ENCODE measurements at places on chromosomes 2 and 18. TPM values are rescaled to one million over a fixed set of nuclear protein-coding genes. Genes with fewer than 3 reads are reported as not detected.

DNA sequence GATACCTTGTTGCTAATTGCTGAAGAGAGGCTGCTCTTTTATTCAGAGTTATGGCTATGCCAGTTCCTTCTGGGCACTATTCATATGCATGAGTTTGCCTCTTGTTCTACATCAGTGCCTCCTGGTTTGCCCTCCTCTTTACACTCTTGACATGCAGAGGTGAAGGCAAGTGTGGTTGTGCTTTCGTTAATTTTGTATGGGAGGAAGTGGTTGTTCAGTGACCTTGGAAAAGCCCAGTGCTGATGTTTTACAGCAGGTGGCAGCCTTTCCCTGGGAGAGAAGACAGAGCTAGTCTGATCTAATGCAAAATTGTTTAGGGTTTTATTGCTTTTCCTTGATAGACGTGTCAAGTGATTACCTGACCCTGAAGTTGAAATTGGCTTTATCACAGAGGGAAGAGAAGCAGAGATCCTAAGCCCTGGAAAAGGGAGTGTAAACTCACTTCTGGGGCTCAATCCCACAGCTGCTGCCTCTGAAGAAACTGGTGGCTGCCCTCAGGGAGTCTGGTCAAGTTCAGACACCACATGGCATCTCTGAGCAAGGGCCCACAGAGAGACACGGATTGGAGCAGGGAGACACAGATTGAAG, 30.5 kb upstream of the VPS54 start:
- DNase-seq = no peak

GRCh38 chr2:215850380-215850779, 163.0 kb downstream of the MREG start:
- DNase-seq = no peak

DNA sequence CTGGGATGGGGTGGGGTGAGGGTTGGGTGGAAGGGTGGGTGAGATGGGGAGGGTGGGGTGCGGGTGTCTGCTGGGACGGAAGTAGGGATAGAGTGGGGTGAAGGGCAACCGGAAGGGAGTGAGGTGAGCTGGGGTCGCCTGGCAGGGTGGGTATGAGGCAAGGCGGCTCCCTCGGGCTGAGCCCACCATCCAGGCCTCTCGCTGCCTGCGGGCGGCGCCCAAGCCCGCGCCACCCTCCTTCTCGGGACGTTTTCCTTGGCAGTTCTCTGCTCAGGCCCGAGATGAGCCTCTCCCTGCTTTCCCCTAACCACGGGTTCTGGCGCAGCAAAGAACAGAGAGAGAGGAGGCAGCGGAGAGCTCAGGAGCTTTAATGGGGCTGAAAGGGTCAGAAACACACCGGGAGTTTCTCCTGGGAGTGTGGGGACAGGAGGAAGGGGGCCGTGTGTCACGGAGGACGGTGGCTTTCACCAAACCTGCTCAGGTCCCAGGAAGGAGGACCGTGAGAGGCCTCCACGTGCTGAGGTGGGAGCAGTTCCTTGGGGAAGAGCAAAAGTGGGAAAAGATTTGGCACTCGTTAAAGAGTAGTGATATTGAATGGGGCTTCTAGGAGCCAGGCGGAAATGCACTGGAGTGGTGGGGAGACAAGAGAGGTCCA, 4.1 kb downstream of the FEV start:
- no peak for DNase-seq

The C2orf92 gene
- 11.2 TPM for total RNA-seq

The MALT1 gene
- 48.5 TPM for total RNA-seq

The LDLRAD4 gene
- 52.3 TPM for total RNA-seq

The APLF gene
- 15.9 TPM for total RNA-seq

DNA sequence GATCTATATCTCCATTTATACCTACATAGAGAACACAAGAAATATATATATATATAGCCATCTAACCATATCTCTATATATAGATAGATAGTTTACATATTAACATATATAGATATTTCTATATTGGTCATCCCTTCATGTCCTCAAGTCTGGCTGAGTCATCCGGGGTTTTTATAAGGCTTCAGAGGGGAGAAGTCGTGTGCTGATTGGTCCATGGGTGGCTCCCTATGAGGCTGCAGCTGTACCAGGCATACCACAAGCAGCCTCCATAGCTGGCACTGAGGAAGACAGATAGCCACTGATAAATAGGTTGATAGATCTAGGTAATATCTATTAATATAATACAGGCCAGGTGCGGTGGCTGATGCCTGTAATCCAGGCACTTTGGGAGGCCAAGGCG, 618.3 kb upstream of the SETBP1 start:
- no peak for DNase-seq

DNA sequence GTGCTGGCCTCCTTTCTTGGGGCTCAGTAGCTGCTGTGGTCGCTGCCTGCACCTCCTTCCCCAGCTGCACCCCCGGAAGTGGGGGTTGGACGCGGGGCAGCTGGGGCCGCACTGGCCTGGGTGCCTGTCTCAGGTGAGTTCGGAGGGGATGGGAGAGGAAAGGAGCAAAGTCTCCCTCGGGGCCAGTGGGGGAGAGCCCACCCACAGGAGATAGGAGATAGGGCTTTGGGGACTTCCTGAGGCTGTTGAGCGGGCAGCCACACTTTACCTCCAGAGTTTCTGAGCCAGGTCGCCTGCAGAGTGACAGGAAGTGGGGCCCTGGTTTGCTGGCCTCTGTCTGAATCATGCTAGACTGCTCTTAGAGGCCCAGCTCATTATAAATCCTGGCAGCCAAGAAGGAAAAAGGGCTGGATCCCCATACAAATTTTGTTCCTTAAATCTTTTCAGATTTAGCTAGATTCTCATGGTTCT, 8.1 kb downstream of the MBP start:
- DNase-seq = no peak

GRCh38 chr2:144826105-144826504, 306.2 kb upstream of the ZEB2 start:
- DNase-seq = no peak

DNA sequence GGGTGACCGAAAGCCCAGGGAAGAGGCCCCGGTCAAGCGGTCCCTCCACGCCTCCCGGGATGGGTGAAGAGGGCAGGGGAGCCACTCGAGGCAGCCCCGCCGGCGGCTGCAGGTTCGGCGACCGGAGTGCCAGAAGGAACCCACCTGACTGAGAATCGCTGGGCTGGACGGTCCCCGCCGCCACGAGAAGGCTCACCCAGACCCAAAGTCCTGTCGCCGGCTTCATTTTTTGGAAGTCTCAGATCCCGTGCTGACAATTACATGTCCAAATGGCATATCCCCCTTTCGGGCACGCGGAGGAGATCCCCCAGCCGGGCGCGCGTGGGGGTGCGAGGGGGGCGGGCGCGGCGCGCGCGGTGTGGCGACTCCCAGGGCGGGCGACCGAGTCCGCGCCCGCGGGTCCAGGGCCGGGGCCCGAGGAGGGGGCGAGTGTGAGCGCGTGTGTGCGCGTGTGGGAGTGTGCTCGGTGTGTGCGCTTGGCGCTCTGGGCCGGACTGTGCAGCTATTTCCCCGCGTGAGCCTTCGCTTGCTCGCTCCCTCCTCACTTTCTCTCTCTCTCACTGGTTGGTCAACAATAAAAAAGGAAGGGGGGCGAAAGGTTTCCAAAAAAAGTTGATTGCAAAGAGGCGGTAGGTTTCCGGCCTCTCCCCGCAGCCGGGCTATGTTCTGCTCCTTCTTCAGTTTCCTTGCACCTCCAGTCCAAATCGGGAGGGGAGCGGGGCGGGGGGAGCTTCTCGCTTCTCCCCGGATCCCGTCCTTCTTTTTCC, at the start of gene ERBB4:
ERBB4 (minus strand) TSS at position 498 of the 767 bp plus-strand sequence; CDS start at position 226, 272 bp downstream.
- DNase-seq = no peak

The CDK15 gene
- total RNA-seq = 3.7 TPM

DNA sequence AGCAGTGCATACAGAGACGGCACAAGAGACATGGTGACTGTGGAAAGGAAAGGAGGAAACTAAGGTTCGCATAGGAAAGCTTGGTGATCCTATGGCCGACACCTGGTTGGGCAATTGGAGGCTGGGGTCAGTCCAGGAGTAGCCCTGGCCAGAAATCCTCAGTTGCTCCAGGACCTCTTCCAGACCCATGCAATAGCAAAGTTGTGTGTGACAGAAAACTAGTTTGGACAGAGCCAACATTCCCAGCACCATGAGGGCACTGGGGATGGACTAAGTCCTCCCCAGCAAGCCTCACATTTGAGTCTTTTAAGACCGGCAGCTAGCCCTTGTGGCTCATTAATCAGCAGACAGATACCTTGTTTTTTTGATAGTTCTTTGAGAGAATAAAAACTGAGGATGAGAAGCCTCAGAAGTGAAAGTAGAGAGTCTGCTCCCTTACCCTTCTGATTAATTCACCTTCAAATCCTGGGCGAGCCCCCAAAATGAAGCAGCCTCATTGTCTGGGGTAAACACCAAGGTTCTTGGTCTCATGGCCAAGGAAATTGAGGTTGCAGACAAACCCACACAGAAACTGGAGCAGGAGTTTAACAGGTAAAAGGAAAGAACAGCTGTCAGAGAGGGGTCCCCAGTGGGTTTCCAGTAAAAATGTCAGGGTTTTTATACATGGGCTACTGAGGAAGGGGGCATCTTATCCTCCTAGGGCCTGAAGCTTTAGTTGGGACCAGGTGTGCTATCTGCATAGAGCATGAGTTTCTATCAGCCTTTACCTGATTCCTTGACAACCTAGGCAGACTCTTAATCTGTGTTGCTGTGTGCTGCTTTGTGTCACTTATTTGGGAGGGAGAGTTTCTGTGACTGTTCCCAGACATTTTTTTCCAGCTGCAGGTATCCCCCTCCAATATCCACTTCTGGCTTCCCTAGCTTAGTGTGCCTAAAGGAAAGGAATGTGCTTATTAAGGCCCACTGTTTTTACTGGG, 39.1 kb downstream of the STK17B start:
- no peak for DNase-seq

The XDH gene
- total RNA-seq = 2.1 TPM

GRCh38 chr2:48249025-48249424, 280.9 kb upstream of the STON1 start:
- peak; percentile 29 for DNase-seq
